ENCODE measurements at places on chromosomes 13 and 19.

- DNase-seq = no peak
Measured at GRCh38 chr19:54475706-54476105, 2.6 kb upstream of the CDC42EP5 start.

GRCh38 chr19:4861147-4861546 is 6.3 kb downstream of the PLIN3 start:
- no peak for DNase-seq

DNA sequence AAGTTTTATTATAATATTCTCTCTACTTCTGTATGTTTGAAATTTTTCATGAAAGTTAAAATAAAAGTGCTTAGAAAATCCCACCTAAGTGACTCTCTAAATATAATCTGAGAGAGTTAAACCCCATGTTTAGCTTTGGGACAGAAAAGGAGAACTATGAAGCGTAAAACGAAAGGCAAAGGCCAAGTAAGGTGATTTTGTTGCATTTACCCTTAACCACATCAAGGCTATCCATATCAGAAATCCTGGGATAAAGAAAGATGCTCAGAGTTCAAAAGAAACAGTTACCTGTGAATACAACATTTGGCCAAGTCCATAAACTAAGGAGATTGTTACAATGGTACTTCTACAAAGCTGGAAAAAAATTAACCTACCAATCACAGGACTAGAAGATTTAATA is 31.3 kb downstream of the UBL3 start:
- DNase-seq = no peak

DNA sequence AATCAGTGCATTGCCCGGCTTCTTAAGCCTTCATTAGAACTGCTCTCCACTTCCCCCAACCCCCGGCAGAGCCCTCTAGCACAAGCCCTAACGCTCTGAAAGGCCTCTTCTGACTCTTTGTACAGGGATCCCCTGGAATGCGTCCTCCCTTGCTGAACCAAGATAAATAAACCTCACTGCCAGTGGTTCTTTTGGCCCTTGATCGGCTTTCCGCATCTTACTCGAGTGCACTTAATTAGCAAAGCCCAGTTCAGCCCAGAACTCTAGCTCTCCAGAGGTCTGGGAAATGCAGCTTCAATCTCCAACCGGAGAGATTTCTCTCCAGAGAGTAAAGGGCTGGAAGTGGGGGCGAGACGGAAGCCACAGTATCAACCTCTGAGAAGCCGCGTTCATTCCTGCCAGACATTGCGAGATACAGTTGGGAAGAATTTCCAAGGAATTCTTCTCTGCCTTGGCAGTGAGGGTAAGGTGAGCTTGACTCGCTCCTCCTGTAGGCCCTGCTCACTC is 8.7 kb upstream of the ZNF444 start:
- DNase-seq = no peak

DNA sequence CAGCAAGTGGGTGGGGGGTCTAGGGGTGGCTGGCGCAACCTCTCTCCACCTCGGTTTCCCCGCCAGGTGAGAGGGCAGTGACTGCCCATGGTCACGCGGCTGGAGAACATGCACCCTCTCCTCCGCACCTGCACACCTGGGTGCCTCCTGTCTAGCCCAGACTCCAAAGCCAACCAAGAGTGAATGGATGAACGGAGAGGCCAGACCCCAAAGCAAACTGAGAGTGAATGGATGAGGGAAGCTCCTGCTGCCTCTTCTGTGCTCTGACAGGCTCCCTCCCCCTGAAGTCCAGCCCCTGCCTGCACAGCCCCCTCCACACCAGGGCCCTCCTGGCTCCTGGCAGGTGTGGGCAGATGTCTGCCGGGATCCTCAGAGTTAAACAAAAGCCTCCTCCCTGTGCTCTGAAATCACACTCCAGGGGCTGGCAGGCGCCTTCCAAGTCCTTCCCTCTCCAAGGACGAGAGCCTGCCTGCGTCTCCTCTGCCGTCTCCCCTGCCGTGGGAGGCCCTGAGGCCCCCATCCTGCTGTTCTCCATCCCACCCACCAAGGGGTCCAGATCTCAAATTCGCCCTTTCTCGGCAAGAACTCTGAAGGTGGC is 2.2 kb downstream of the SBNO2 start:
- no peak for DNase-seq

- no peak for DNase-seq
Measured at GRCh38 chr13:43154156-43154651, 130.8 kb downstream of the DNAJC15 start.

- no peak for DNase-seq
Measured at GRCh38 chr13:103523858-103524257, 457.6 kb upstream of the SLC10A2 start.

GRCh38 chr13:51999510-51999911 is 11.7 kb downstream of the ATP7B start:
- DNase-seq = peak; percentile 43

DNA sequence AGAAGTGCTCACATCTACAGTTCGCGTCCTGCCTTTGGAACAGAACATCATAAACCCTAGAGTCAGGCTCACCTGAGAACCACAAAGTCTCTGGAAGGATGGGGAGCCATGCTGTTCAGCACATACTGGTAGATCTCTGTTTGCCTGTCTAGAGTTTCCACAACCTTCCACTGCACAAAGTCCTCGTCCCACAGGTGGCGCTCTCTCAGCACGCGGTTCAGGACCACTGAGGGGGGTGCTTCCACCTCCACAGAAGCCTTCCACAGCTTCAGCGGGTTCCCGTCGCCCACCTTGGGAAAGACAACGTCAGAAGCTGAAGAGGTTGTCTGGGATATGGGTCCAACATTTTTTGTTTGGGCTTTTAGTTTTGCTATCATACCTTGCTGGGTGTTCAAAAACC is 93.6 kb downstream of the KL start:
- DNase-seq = no peak

DNA sequence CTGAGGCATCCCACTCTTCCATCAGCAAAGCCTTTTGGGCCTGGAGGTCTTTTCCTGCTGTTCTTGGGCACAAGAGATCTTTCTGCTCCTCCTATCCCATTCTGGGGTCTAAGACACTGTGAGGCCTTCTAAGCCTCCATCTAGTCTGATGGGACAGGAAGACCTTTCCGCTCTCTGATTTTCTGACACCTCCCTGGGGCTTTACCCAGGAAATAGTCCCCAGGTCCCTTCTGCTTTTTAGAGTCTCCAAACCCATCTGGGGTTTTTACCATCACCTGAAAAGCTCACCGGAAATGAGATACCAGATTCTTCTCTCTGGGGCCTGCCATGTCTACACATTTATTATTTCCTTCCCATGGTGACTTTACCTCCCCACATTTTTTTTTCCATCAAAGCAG is 21.1 kb downstream of the CLEC17A start:
- DNase-seq = no peak

GRCh38 chr19:39809368-39809767 is 24.6 kb downstream of the DYRK1B start:
- no peak for DNase-seq

GRCh38 chr13:45046445-45046844 is 57.1 kb downstream of the GPALPP1 start:
- DNase-seq = no peak

DNA sequence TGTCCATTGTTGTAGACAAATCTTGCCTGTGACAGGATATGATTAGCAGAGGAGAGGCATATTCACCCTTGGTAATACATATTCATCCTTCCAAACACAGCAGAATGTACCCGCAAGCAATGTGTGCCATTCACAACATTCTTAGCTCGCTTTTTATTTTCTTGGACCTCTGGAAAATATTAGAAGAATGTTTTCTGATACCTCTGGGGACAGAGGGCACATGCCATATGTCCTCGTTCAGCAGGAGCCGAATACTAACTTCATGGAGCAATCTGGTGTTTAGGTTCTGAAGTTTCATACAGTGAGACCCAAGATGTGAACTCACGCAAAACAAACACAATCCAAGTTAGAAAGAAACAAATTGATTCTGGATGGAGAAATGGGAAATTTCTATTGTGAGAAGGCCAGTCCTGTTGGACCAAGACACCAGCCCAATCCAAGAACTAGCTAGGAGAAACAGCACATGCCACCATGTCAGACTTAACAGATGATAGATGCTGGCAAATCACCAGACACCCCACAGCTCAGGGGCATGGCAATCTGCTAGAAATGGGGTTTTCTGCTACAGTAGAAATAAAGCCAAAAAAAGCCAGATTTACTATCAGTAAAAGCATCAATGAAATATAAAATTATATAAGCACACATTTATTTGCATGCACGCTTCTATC is 297.4 kb downstream of the DCLK1 start:
- no peak for DNase-seq

GRCh38 chr19:38142176-38143035 is 81.6 kb downstream of the DPF1 start:
- peak; percentile 65 for DNase-seq

DNA sequence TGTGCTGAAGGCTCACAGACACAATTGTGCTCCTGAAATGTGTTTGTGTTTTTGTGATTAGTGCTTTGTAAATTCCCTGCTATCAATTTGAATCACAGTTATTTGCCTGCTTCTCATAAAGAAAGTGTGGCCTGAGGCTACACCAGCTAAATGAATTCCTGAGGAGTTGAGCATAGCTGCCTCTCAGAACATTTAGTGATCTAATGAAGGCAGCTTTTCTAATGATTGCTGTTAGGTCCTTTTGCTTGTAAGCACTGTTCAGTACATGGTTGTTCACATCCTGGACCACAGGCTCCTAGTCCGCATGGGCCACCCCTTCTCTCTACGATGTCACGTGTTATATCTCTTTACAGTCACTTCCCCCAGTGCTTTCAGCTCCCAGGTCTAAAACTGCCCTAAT is 238.2 kb downstream of the B3GLCT start:
- no peak for DNase-seq

- no peak for DNase-seq
Measured at GRCh38 chr19:12656899-12657571, 9.5 kb downstream of the MAN2B1 start.

DNA sequence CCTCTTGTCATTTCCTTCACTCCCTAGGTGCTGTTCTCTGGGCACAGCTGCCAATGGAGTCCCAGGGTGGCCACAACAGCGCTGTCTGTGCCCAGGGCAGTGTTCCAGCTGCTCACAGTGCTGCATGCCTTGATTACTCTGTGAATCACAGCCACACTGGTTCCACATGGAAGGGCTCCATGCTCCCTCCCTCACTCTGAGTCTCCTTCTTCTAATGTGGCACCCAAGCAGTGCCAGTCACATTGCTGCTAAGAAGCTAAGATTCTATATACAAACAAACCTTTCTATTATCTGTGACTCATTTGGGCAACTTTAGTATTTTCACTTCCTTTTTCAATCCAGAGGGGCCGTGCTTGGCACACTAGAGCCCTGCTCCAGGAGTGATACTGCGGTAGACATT is 248.7 kb downstream of the TDRD3 start:
- no peak for DNase-seq

DNA sequence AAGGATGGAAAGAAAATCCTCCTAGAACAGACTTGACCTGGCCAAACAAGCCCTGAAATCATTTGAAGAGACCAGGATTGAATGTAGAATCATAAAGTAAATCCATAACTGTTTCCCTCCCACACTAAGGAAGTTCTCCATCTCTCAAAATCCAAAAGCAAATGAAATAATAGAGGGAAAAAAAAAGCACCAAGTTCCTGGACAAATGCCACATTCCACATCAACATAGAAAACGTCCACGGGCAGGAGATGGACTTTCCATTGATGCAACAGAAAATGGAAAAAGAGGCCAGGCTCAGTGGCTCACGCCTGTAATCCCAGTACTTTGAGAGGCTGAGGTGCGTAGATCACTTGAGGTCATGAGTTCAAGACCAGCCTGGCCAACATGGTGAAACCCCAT is 56.2 kb downstream of the INSR start:
- DNase-seq = no peak

GRCh38 chr13:99909836-99910619 is 61.5 kb downstream of the ZIC5 start:
- no peak for DNase-seq

- no peak for DNase-seq
Measured at GRCh38 chr13:97967948-97968347, 14.5 kb downstream of the IPO5 start.

- no peak for DNase-seq
Measured at GRCh38 chr19:21611659-21612402, 106.4 kb downstream of the ZNF429 start.

DNA sequence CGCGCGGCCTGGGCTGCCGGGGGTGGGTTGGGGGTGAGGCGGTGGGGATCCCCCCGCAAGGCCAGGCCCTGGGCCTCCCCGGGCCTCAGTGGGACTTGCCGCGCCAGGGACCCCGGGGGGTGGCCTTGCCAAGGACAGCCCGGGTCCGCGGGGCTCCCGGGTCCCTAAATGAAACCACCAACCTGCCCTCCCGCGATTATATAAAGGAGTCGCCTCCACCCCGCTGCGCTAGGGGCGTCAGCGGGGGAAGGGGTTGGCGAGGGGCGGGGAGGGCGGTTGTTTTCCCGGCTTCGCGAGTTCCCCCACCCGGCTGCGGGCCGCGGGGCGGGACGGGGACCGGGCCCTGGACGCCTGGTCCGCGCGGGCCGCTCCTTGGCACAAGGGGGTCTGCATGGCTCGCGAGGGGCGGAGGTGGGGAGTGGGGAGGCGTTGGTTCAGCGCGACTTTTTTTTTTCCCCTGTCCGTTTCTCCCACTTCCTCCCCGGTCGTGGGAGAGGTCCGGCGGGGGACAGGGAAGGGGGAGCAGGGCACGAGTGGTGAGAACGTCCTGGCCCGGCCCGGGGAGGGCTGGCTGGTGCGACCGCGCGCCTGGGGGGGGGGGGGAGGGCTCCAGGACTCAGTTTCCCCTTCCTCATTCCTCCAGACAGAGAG is 822 bp upstream of the ZBTB7A start:
- no peak for DNase-seq

GRCh38 chr13:20942938-20943559 is 40.5 kb upstream of the XPO4 start:
- no peak for DNase-seq

- no peak for DNase-seq
Measured at GRCh38 chr19:11984986-11985385, 20.1 kb downstream of the ZNF763 start.

DNA sequence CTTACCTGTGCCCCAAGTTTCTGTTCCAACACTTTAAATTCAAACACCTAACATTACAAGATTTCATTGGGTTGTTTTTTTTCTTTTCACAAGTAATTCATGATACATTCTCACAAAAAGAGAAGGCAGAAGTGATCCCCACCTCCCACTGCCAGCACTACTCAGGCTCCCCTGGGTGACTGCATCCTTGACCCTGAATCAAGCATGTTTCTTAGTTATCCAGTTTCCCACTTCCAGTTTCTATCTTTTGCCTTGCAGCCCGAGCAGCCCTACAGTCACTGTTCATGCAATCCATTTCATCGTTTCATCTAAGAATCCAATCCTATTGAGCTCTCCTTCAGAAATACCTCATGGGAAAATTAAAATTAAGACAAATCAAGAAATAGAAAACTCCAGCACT is 61.4 kb downstream of the RNASEH2B start:
- no peak for DNase-seq
